ENCODE measurements at places on chromosomes 3 and 15. TPM values are rescaled to one million over a fixed set of nuclear protein-coding genes. Genes with fewer than 3 reads are reported as not detected.

DNA sequence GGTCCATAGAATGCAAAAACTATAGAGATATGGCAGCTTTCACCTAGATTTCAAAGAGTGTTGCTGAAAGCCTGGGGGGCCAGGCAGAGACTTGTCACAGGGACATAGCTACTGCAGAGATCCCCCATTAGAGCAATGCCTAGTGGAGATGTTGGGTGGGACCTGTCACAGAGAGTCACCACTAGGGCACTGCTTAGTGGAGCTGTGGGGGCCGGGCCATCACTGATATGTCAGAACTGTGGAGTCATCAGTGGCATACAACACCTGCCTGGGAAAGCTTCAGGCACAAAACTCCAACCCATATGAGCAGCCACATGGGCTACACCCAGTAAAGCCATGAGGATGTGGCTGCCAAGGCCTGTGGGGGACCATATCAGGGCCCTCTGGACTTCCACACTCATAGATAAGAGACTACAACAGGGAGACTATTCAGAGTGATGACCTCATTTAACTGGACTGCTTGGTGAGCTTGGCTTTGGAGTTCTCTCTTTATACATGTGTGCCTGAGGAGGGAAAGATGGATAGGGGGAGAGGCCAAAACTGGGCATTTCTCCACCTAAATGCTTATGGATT is 176.3 kb downstream of the ZNF621 start:
- no peak for DNase-seq

- no peak for DNase-seq
Measured at GRCh38 chr3:181567311-181568075, 144.2 kb upstream of the SOX2 start.

DNA sequence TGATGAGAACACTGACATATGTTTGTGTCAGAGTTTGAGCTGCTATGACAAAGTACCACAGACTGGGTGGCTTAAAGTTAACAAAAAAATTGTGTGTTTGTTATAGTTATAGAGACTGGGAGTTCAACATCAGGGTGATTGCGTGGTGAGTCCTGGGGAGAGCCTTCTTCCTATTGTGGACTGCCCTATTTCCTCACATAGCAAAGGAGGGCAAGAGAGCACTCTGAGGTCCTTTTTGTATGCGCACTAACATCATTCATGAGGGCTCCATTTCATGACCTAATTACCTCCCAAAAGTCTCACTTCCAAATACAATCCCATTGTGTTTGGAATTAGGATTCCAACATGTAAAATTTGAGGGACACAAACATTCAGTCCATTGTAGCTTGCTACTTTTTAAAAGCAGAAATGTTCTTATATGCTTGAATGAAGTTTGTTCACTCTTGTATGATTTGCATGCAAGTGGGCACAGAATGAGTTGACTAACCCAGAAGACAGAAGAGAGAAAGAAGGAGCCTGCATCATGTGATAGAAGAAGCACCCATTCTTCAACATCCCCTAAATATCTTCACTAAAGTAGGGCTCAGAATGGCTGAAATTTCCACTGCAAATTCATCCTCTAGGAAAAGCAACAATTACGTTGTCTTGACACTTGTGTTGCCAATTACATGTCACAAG is 18.9 kb upstream of the ALCAM start:
- no peak for DNase-seq

Gene PLSCR5
- not detected for total RNA-seq
